ENCODE measurements at places on chromosomes 3 and 15. TPM values are rescaled to one million over a fixed set of nuclear protein-coding genes. Genes with fewer than 3 reads are reported as not detected.

The ARPIN gene
- not detected for total RNA-seq

- peaks cover 38% of the 10 kb centered on the region for H3K4me1 ChIP-seq
- peak overlapping the region; percentile 58 for H3K27ac ChIP-seq
- no peak for DNase-seq
- no peak overlapping the region for H3K4me3 ChIP-seq
Observed at GRCh38 chr15:59249816-59250215, 43.2 kb downstream of the LDHAL6B start.

- H3K4me3 ChIP-seq: no peak overlapping the region
- no peaks in the 10 kb centered on the region for H3K36me3 ChIP-seq
- H3K27me3 ChIP-seq: peaks cover 7% of the 10 kb centered on the region
- no peak for DNase-seq
- peaks cover 7% of the 10 kb centered on the region for H3K4me1 ChIP-seq
- H3K27ac ChIP-seq: no peak overlapping the region
Observed at GRCh38 chr3:143328451-143328850, 208.9 kb downstream of the CHST2 start.

DNA sequence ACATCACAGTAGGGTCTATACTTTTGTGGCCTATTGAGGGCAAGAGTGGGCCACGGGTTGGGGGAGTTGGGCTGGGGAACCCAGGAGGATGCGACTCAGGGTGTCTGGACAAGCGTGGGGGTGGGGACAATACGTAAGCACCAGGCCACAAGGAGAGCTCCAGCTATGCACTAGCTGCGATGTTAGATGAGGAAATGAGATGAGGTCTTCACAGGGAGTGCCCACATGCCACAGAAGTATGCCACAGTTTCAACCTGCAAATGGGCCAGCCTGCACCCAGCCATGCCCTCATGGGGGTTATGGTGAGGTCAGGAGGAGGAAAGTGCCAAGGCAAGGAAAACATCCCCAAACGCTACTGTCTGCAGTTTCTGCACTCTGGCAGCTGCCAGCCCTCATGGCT is 30.5 kb downstream of the CACNA2D2 start:
- no peak for DNase-seq
- H3K27me3 ChIP-seq: no peaks in the 10 kb centered on the region
- no peaks in the 10 kb centered on the region for H3K36me3 ChIP-seq
- no peak overlapping the region for H3K4me3 ChIP-seq
- H3K27ac ChIP-seq: no peak overlapping the region

- H3K36me3 ChIP-seq: peaks cover 18% of the 10 kb centered on the region
- peaks cover 3% of the 10 kb centered on the region for H3K4me1 ChIP-seq
- H3K4me3 ChIP-seq: no peak overlapping the region
- H3K27ac ChIP-seq: no peak overlapping the region
Observed at GRCh38 chr15:41258750-41259471, 27.8 kb downstream of the CHP1 start.

DNA sequence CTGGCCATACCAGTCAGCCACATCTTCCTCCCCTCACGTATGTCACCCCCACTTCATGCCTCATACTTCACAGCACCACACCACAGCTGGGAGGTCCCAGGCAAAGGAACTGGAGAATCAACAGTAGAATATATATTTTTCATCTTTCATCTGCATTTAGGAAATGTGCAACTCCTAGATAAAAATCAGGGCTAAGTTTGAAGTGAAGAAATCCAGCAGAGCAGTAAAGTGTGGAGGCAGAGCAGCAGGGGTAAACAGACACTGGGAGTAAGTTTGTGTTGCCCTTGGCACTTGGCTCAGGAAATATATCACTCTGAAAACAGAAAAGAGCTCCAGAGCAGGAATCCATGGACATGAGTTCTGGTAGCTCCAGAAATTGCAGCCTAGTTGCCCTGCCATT is 2.8 kb upstream of the HERC1 start:
- no peak overlapping the region for H3K27ac ChIP-seq
- peaks cover 15% of the 10 kb centered on the region for H3K27me3 ChIP-seq
- H3K4me3 ChIP-seq: no peak overlapping the region
- no peak for DNase-seq
- H3K36me3 ChIP-seq: peaks cover 2% of the 10 kb centered on the region

GRCh38 chr3:119239206-119239820 is 1.4 kb downstream of the B4GALT4 start:
- H3K27me3 ChIP-seq: no peaks in the 10 kb centered on the region
- H3K27ac ChIP-seq: peak overlapping the region; percentile 85
- H3K4me1 ChIP-seq: peaks cover 39% of the 10 kb centered on the region

- no peaks in the 10 kb centered on the region for H3K4me1 ChIP-seq
- no peaks in the 10 kb centered on the region for H3K36me3 ChIP-seq
- no peak overlapping the region for H3K4me3 ChIP-seq
- H3K27ac ChIP-seq: no peak overlapping the region
- no peaks in the 10 kb centered on the region for H3K27me3 ChIP-seq
- DNase-seq: no peak
Observed at GRCh38 chr3:130299531-130299930, 45.9 kb upstream of the COL6A5 start.

- no peak overlapping the region for H3K4me3 ChIP-seq
- H3K27me3 ChIP-seq: no peaks in the 10 kb centered on the region
- no peak for DNase-seq
- H3K27ac ChIP-seq: no peak overlapping the region
- peaks cover 68% of the 10 kb centered on the region for H3K36me3 ChIP-seq
- H3K4me1 ChIP-seq: no peaks in the 10 kb centered on the region
Observed at GRCh38 chr15:41377978-41378377, 24.3 kb downstream of the NDUFAF1 start.

- H3K4me1 ChIP-seq: no peaks in the 10 kb centered on the region
- H3K36me3 ChIP-seq: no peaks in the 10 kb centered on the region
- H3K27ac ChIP-seq: no peak overlapping the region
- no peaks in the 10 kb centered on the region for H3K27me3 ChIP-seq
- H3K4me3 ChIP-seq: no peak overlapping the region
- no peak for DNase-seq
Observed at GRCh38 chr3:144868506-144868905, 896.9 kb downstream of the DIPK2A start.

DNA sequence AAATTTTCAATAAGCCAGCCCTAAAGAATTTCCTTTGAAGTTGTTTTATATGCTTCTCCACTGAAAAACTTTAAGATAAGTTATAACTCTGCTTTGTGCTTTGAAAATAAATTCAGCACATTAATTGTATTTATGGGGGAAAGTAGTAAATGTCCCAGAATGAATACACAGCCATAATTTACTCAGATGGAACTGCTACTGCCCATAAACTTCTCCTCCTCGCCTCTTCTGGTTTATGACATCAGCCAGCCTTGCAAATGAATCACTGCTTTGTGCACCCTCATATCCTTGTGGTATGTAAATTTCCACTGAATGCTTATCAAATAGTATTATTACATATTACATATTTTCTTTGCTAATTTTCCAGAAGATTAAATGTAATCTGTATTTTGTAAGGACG is 302.0 kb downstream of the DIPK2A start:
- no peak overlapping the region for H3K27ac ChIP-seq
